ENCODE measurements at places on chromosomes 7 and 10.

GRCh38 chr7:1466524-1467271 is 7.4 kb upstream of the MICALL2 start:
- no peak for DNase-seq

DNA sequence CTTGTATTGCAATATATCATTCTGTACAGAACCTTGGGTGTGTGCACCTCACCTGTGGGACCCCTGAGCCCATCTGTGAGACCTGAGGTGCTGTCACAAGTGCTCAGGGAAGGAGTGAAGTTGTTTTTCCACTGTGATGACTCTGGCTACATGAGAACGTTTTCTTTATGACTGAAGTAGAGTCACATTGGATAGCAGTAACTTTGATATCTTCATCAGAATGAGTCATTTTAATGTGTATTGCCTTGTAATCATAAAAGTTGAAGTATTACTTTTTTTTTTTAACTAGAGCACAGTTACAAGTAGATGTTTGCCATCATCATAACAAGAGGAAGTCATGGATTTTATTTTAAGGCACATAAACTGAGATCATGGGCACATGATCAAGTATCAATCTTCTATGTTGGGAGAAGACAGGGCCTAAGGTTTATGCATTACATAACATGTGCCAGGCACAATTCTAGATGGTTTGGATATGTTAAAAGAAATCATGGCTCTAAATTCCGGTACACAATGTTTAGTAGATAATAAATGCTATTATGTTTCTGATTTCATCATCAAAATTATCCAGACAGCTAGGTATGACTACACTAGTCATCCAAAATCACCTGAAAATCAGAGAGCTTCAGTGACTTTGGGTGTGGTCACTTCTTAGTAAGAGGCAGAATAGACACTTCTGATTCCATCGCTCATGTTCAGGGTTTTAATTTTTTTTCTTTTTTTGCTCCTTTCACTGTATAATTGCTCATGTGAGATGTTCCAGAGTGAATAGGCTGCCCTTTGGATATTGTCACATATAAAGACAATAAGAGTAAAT is 82.7 kb upstream of the KLF6 start:
- DNase-seq, result no peak

DNA sequence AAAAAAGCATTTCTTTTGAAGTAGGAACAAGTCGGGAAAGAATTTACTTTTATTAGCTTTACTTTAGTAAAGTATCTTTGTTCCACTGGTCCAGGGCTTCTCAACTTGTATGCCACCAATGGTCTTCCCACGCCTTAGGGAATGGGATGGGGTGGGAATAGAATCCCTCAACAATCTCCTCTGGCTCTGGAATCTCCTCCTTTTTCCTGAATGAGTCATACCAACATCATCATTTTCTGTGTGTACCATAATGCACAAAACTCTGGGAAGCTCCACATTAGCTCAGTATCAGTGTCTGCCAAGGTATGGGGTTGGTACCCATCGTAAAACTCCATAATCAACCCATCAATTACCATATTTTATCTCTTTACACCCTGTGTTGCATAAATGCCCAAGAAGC is 159.4 kb upstream of the BMPER start:
- no peak for DNase-seq

- no peak for DNase-seq
Observed at GRCh38 chr10:34737772-34738169, 77.3 kb downstream of the PARD3 start.

DNA sequence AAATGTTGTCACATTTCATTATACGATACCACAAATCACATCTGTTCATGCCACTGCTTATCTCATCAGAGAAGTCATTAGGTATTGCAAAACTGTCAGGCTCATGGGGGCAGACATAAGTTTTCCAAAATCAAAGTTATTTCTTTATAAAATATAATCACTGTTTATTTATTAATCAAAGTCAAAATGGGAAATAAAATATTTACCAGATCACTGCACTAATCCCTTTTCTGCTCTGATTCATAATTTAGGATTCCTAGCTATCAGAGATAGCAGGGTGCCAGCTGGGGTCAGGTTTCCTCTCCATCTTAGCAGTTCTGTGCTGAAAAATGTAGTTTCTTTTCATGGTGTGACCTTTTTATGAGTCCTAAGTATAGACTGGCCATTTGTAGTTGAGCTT is 117.7 kb upstream of the LANCL2 start:
- DNase-seq, result no peak

DNA sequence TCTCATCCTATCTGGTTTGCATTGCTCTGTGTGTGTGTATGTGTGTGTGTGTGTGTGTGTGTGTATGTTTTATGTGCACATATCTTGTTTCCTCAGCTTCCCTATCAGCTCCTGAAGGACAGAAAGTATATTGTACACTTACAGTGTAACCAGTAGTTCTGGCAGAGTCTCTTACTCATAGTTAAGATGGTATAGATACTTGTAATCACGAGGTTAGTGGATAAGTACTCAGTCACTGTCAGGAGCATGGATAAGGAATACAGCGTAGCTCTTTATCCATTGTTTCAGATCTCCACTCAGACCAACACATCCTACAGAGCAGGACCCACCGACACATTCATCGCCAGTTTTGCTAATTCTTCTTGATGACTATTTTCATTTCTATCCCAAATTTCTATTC is 275.0 kb downstream of the TSPAN12 start:
- DNase-seq, result no peak

- no peak for DNase-seq
Observed at GRCh38 chr10:121393522-121393921, 204.7 kb downstream of the FGFR2 start.

- DNase-seq, result no peak
Observed at GRCh38 chr7:424301-424935, 95.2 kb downstream of the PDGFA start.

DNA sequence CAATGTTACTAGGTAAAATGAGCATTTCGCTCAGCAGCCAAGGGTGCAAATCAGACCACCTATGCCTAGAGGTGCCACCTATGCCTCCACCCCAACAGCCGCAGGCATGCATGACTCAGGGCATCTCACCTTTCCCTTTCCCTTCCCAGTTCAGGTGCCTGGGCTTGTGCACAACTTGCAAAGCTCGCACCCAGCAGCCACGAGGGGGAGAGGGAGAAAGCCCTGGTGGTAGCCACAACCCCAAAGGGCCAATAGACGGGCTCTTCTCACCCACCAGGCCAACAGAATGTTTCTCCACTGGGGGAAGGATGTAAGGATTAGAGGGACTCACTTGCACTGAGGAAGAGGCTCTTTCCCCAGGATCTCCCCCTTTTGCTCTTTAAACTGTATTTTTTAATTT is 462.3 kb upstream of the PCDH15 start:
- DNase-seq, result no peak

GRCh38 chr7:45525057-45525456 is 49.1 kb upstream of the ADCY1 start:
- no peak for DNase-seq

- DNase-seq, result no peak
Observed at GRCh38 chr10:101020427-101021075, 10.4 kb downstream of the PDZD7 start.

DNA sequence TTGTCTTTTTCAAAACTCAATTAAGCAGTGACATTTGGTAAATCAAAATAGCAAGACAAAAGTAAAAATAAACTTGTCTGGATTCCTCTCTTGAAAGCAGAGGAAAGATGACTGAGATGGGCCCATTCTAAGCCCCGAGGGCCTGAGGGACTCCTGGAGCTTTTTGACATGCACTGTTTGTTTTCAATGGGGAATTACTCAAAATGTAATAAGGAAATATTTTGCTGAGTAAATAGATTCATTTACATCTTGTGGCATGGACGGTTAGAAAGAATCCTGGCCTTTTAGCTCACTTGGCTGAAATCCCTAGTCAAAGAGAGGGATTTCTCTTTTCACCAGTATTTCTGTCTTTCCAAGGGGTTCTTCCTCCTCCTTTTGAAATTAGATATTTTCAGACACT is 108.0 kb downstream of the MKX start:
- no peak for DNase-seq

DNA sequence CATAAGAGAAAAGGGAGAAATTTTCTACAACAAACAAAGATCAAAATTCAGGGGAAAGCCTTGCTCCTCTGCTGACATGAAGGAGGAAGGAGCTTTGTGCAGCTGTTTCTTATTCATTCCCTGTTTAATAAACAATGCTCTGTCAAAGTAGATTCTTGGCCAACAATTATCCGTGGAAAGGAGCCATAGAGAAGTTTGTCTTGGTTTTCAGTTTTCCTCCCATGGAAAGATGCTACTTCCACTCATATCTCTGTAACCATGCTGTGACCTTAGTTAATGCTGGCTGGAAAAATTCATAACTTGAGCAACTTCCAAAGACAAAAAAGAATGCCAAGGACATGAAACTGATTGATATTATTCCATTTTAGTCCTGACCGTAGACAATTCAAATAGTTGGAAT is 8.1 kb downstream of the DDC start:
- no peak for DNase-seq

DNA sequence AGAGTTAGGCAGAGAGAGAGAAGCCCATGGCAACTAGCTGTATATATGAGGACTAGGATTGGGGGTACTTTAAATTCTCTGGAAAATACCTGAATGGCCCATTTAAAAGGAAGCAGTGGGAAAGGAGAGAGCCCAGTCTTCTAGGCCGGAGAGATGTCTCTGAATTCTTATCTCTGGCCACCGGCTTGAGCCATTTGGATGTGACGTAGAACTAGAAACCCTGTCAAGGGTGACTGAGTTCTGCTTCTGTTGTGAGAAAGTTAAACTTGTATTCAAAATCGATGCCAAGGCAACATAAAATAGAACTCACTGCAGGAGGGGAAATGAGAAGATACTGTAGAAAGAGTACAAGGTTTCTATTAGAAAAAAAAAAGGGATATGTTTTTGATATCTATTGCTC is 6.3 kb upstream of the GSTK1 start:
- no peak for DNase-seq

DNA sequence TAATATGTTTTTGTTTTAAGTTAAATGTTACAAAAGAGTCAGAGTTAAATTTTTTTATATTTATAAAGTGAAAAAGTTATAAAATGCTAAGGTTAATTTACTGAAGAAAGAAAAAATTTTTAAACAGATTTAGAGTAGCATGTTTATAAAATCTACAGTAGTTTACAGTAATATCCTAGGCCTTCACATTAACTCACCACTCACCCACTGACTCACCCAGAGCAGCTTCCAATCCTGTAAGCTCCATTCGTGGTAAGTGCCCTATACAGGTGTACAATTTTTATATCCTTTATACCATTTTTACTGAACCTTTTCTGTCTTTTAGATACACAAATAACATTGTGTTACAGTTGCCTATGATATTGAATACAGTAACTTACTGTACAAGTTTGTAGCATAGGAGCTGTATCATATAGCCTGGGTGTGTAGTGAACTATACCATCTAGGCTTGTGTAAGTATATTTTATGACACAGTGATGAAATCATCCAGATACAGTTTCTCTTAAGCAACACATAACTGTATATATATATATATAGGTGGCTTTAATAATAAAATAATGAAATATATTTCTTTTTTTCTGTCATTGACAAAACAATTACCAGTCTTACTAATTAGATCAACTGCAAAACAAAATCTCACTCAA is 79.6 kb downstream of the PTEN start:
- DNase-seq, result no peak

- no peak for DNase-seq
Observed at GRCh38 chr7:142611566-142612236, 137.6 kb upstream of the PRSS1 start.

- no peak for DNase-seq
Observed at GRCh38 chr10:117534321-117535297, 7.9 kb upstream of the EMX2 start.

DNA sequence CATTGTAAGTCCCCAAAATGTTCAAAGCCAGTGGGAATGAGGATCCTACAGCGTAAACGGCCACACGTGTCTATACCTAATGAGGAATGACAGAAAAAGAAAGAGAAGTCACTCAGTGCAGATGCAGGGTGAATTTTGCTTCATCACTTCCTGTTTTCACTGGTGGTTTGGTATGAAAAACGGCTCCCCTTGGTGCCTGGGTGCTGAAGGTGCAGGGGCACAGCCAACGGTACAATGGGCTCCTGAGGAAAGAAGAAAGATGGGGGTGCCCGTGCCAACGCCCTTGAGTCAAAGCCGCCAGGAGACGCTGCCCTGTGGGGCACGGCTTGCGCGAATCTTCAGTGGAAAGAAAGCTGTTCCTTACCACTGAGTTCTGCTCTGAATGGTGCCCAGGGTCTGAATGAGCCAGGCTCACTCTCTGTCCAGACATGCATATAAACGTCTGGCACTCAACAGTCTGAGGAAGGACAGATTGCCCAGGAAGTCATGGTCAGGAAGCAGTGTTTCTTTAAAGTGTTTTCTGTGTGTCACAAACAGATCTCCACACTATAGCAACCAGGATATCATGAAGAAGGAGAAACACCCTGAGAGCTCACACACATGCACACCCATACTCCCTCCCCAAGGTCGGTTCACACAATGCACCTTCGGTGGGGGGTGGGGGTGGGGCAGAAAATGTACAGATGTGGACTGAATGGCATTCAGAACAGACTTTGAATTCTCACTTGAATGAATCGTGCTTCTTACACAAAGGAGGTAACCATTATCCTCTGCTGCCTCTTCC is 105.8 kb downstream of the ELMO1 start:
- peak; percentile 55 for DNase-seq

- DNase-seq, result no peak
Observed at GRCh38 chr7:17608114-17608833, 309.8 kb downstream of the AHR start.

- DNase-seq, result no peak
Observed at GRCh38 chr7:78939669-78940068, 513.8 kb downstream of the MAGI2 start.

GRCh38 chr10:24926557-24926956 is 25.8 kb downstream of the PRTFDC1 start:
- no peak for DNase-seq

GRCh38 chr7:140517546-140518369 is 38.5 kb upstream of the MKRN1 start:
- DNase-seq, result peak; percentile 20

DNA sequence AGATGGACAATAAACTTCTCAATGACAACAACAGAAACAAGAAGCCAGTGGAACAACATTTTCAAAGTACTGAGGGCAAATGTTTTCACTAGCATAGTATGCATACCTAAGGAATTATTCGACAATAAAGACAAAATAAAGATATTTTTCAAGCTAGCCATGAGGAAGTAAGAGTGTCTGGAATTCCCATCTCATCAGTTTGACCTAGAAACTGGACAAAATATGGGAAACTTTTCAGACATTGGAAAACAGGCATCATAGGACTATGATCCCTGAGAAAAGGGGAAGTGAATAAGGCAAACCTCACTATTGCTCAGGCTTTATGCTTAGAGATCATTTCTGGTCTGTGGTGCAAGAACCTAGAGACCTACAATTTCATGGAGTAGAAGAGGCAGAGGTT is 86.3 kb downstream of the OAT start:
- no peak for DNase-seq
